ENCODE measurements at places on chromosomes 6 and 20.

DNA sequence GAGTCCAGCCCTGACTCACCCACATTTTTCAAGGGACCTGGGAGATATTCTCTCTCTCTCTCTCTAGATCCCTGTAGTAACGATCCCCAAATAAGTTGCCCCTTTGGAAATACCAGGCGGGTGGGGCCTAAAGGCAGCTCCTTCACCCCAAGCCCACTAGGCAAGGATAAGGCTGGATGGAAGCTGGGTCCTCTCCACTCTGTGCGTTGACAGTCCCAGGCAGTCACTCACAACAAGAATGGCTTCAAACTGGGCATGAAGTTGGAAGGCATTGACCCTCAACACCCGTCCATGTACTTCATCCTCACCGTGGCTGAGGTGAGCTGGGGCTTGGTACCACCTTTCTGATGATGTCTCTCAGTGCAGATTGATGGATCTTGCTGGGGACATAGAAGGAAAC lies 21.6 kb downstream of the L3MBTL1 start:
- DNase-seq: no peak

DNA sequence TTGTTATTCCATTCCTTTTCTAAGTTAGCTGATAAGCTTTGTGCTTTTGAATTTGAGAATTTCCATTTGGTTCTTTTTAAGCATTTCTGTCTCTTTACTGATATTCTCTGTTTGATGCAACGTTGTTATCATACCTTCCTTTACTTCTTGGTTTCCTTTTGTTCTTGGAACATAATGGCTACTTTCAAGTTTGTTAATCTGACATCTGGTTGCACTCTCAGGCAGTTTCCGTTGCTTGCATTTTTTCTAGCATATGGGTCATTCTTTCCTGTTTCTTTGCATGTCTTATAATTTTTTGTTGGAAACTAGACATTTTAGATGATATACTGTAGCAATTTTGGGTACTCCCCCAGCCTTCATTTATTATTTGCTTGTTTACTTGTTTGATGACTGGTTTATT lies 12.5 kb downstream of the CDC5L start:
- DNase-seq: no peak

DNA sequence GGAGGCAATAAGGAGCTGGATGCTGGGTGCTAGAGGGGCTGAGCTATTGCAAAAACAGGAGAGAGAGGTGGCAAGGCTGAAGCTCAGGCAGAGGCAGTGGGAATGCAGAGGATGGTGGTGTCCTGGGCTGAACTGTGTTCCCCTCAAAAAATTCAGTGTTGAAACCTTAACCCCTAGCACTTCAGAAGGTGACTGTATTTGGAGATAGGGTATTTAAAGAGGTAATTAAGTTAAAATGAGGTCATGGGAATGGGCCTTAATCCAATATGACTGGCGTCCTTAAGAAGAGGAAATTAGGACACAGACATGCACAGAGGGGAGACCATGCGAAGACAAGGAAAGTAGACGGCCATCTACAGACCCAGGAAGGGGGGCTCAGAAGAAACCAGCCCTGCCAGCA lies 11.5 kb upstream of the MMP9 start:
- DNase-seq: no peak

- DNase-seq: no peak
These were observed 3.7 kb downstream of the KCNK17 start for GRCh38 chr6:39310542-39310941.

- DNase-seq: no peak
These were observed 57.9 kb downstream of the GJA10 start for GRCh38 chr6:89952105-89952671.

GRCh38 chr6:68633972-68634725 lies 933 bp upstream of the ADGRB3 start:
- no peak for DNase-seq

- no peak for DNase-seq
These were observed 3.2 kb downstream of the HMGA1 start for GRCh38 chr6:34239893-34240292.

DNA sequence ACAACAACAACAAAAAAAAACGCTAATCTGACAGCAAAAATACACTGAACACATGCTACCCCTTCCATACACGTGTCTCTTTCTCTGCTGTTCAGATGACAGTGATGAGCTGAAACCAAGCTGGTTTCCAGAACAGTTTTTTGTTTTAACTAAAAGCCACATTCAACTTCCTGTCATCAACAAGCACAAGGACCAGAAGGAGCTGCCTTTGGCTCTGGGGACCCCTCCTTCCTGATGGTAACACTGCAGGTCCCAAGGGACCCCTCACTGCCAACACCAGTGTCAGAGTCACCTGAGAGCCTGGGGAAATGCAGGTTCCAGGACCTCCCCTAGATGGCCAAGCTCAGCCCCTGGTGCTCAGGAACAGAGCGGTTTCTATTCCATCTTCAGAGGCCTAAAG lies 6.0 kb downstream of the CST7 start:
- no peak for DNase-seq

- no peak for DNase-seq
These were observed 4.8 kb upstream of the GPR31 start for GRCh38 chr6:167162591-167162990.

GRCh38 chr20:38084425-38084951 lies 50.9 kb downstream of the RPRD1B start:
- DNase-seq: no peak

GRCh38 chr20:63980806-63981728 lies at the start of gene PRPF6:
Gene PRPF6 (plus strand): TSS chr20:63981132. CDS start chr20:63981246, 114 bp downstream.
- DNase-seq: peak; percentile 93

- no peak for DNase-seq
These were observed 27.8 kb upstream of the JAG1 start for GRCh38 chr20:10701607-10702006.

Measured in caudate nucleus (tissue), 63 donors.